CD4-positive, alpha-beta T cell treated with Interleukin-12 subunit alpha and Interleukin-12 subunit beta, for 1 hour (primary cell): ENCODE measurements at places on chromosomes 12 and 14.

GRCh38 chr14:32136027-32136825, 59.1 kb downstream of the ARHGAP5 start:
- DNase-seq, result no peak

DNA sequence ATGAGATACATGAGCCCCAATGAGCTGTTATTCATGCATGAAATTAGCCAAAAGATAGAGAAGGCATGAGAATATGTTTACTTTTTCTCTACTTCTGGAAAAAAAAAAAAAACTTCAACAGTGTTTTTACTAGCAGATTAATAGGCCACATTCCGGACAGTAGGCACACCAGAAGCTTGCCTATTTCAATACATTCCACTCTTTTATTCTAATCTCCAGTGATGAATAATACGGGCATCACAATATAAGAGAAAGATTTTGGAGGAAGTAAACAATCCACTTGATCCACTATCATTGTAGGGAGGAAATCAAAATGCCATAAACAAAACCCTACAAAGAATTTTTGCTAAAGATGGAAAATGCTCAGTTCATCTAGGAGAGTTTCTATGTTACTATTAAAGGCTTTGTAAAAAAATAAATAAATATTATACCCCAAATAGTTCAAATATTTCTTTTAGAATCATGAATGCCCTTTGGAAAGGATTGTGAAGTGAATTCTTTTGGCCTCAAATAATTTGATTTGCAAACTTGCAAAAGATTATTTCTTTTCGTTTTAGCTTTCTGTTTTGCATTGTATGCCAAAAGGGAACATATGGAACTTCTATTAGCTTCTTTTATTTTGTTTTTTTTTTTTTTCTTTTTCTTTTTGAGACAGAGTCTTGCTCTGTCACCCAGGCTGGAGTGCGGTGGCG, 232.6 kb downstream of the EPS8 start:
- DNase-seq, result no peak

DNA sequence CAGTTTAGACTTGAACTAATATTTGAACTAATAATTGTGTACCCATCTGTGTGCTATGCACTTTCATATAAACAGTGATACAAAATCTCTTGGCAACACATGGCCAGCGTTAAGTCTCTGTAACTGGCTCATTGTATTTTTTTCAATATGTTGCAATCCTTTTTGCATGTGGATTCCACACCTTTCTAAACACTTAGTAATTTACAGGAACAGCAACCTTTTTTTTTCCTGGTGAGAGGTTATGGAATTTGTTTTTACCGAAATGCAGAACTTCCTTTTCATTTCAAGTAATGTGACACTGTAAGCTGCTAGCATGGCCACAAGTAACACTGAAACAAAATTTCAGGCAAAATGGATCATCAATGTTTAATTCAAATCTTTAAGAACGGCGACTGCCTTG, 45.4 kb upstream of the EPS8 start:
- DNase-seq, result no peak

- no peak for DNase-seq
Measured at GRCh38 chr12:32603858-32604257, 75.2 kb upstream of the DNM1L start.

- no peak for DNase-seq
Measured at GRCh38 chr12:22463306-22463705, 81.0 kb downstream of the C2CD5 start.

DNA sequence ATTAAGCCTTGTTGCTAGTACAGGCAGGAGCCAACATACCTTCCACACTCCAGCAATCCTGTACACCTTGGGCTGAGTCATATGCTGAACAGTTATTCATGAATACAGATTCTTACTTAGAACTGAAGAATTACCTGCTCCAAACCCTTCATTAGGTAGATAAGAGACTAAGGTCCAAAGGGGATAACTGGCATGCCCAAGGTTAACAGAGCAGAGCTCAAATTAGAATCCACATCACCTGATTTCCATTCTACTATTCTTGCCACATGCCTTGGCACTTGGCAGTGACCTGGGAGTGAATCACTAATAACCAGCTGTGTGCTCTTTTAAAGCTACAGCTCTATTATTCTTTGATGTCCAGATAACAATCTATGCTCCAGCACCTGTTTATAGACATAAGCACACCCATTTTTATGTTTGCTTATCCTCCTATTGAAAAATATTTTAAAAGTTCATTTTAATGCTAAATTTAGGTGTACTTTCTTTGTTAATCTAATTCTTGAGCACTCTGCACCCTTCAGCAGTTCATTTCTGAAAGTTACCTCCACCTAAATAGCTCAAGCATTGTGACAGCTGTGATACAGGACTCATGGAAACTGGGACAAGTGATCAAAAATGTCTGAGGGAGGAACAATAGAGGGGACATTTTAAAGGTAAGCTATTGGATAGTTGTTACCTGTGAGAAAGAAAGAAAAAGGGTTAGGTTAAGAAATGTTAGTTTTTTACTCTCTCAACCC, 19.4 kb downstream of the LPCAT3 start:
- DNase-seq, result no peak

- no peak for DNase-seq
Measured at GRCh38 chr12:25701290-25701689, 148.2 kb upstream of the LMNTD1 start.

DNA sequence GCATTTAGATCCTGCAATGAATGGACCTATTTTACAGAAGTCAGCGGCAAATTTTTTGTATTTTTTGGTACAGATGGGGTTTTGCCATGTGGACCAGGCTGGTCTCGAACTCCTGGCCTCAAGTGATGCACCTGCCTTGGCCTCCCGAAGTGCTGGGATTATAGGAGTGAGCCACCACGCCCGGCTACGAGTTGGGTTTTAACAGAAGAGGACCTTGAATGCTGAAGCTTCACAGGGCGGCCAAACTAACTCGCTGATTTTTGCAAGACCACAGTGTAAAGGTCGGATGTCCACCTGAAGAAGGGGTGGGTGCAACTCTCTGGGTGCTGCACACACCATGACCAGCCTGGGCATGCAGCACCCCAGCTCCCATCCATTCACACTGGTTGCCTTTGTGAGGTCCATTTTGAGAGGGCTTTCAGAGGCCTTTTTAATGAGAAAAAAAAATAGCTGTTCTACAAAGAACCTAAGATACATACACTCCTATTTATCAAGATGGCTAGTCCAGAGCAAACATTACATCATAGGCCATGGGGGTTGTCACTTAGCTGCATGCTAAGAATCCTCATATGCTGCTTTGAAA, 21.6 kb upstream of the CDK2AP1 start:
- no peak for DNase-seq

- DNase-seq, result no peak
Measured at GRCh38 chr14:73942180-73942579, 7.7 kb downstream of the FAM161B start.

DNA sequence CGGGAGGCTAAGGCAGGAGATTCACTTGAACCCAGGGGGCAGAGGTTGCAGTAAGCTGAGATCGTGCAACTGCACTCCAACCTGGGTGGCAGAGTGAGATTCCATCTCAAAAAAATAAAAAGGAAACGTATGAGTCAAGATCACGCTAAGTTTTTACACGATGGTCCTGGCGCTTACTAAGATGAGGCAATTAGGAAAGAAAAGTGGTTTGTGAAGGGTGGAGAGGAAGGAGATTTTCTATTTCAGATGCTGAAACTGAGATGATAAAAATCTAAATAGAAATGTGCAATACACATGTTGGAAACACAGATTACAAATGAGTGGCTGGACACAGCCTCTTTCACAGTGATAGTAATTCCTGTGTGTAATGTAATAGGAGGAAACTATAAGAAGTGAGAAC, 63.2 kb downstream of the KDM5A start:
- no peak for DNase-seq

DNA sequence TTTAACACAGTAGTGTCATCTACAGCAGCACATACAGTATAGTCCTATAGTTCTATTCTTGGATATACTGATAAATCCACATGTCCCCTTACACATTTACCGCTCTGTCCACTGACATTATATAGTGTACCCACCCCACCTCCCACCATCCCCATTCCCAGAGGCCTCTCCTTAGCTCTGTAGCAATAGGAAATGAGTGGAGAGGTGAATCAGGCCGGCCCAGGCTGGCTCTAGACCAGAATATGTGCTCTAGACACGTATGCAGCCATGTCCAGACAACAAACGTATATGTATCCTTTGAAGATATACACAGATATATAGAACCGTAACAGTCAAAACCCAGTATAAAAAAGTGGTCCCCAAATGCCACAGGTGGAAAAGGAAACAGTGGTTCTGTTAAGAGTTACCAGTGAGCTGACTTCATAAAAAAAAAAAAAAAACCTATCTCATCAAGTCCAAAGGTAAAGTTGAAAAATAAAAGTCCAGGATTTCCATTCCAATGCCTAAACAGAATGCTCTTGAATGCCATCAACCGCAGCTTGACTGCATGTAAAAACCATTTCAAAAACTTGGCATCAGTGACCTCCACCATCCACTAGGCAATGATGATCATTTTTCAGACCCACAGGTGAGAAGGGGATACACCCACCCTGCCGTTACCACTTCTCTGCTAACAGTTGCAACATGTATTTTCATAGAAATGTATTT, 16.7 kb downstream of the EGLN3 start:
- DNase-seq, result no peak

GRCh38 chr12:63317286-63317846, 166.4 kb upstream of the AVPR1A start:
- DNase-seq, result no peak

DNA sequence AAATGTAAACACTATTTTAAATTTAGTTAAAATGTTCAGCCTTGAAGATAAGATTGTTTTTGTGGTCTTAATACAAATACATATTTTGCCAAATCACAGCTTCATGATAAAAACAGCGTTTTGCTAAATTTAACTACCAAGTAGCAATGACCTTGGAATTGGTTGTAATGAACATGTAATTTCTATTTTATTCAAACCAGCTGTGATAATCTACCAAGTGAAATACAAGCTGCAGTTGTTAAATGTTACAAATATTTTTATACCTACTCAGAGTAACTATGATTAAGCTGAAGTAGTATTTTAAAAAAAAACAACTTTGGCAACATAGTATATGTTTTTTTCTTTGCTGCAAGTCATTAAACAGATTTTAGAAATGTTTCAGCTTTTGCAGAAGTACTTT, 96.2 kb downstream of the CPSF2 start:
- no peak for DNase-seq

- no peak for DNase-seq
Measured at GRCh38 chr12:109612975-109613502, 39.4 kb downstream of the MVK start.

DNA sequence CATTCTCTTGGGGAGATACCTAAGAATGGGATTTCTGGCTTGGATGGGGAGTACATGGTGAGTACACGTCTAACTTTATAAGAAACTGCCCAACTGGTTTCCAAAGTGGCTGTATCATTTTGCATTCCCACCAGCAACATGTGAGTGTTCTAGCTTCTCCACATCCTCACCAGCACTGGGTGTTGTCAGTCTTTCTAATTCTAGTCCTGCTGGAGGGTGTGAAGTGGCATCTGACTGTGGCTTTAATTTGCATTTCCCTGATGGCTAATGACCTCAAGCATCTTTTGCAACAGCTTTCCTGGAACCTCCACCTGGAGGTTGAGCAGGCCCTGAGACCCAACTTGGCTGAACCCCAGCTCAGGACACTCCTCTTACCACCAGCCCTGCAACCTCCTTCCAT, 17.8 kb downstream of the SELPLG start:
- no peak for DNase-seq

- DNase-seq, result no peak
Measured at GRCh38 chr12:110436231-110436630, 13.9 kb downstream of the ARPC3 start.

GRCh38 chr12:47112679-47113078, 32.9 kb upstream of the AMIGO2 start:
- no peak for DNase-seq

DNA sequence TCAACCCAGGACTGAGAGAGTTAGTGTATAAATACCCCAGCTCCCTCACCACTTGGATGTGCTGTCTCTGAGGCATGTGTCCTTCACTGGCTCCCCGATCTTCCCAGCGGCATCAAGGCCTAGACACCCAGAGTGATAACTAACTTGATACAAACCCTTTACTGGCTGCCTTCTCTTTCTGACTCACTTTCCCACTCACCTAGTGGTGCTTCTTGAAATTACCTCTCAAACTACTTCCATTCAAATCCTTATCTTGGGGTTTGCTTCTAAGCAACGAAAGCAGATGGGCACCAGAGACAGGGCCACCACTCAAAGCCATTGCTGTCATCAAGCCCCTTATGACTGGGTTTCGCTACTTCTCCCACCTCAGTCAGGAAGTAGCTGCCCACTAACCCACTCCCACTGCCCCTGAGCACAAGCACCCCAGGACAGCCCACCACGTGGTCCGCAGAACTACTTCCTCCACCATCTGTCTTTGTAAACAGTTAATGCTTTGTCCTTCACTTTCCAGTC, 17.2 kb downstream of the ZFP36L1 start:
- DNase-seq, result no peak

DNA sequence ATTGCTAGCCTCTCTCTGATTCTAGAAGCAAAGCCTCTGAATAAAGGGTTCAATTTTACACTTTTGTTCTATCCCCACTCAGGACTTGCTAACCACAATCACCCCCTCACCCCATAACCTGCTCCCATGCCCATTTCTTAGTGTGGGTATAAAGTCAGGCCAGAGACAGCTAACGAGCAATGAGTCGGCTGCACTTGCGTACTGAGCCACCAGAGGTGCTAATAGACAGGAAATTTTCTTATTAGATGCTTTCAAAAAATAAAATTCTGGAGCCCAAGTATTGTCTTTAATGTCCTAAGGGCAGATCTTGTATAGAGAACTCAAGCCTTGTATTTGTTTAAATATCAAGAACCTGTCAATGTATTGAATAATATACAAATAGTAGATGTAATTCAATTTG, 256.9 kb downstream of the SYT1 start:
- DNase-seq, result no peak

GRCh38 chr14:92492258-92492657, 21.3 kb upstream of the RIN3 start:
- no peak for DNase-seq

DNA sequence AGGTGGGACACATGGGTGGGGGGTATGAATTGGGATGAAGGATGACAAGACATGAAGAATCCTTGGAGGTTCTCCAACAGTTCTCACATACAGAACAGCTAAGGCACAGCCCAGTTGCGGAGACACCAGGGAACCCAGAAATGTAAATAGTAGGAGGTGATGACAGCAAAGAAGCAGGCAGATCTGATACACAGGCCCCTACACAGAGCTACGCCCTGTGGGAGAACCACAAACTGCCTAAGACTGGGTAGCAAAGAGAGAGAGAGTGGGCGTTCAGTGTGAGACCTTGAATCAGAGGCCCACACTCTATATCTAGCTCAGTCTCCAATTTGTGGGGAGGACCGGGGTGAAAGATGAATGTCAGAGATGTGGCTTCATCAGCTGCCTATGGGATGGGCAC, 9.5 kb upstream of the NUMB start:
- DNase-seq, result no peak

GRCh38 chr12:12294215-12295005, 27.6 kb upstream of the LRP6 start:
- no peak for DNase-seq

GRCh38 chr14:38290601-38291188, 34.8 kb upstream of the CLEC14A start:
- no peak for DNase-seq

- DNase-seq, result no peak
Measured at GRCh38 chr12:79156846-79157463, 292.4 kb downstream of the SYT1 start.

GRCh38 chr12:52865090-52865944, 16.5 kb upstream of the KRT78 start:
- no peak for DNase-seq

GRCh38 chr14:42187846-42188245, 581.2 kb downstream of the LRFN5 start:
- DNase-seq, result no peak
